ENCODE measurements at places on chromosomes 6 and 20.
A peak's percentile ranks its signal among the peaks of the same experiment; 100 is the strongest.

- H3K4me3 ChIP-seq: no peak overlapping the region
- no peak for DNase-seq
- no peaks in the 10 kb centered on the region for H3K36me3 ChIP-seq
- H3K27ac ChIP-seq: no peak overlapping the region
- H3K4me1 ChIP-seq: no peaks in the 10 kb centered on the region
Measured at GRCh38 chr6:149593408-149593807, 27.2 kb downstream of the GINM1 start.

DNA sequence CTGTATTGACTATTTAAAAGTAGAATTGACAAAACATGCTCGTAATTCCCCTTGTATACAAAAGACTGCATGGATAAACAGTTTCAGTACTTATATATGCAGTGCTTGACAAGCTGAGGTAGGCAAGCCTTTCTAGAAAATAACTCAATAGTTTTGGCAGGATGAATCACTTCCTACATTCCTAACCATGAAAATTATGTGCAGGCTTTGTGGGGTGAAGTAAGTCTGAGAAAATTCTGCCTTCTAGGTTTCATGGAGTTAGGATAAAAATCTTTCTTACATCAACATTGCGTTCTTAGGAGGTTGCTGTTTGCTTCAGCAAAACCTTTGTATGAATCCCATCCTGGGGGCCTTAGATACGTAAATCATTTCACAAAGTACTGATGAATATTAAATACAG lies 801.4 kb upstream of the EYS start:
- no peaks in the 10 kb centered on the region for H3K27me3 ChIP-seq
- H3K27ac ChIP-seq: no peak overlapping the region

DNA sequence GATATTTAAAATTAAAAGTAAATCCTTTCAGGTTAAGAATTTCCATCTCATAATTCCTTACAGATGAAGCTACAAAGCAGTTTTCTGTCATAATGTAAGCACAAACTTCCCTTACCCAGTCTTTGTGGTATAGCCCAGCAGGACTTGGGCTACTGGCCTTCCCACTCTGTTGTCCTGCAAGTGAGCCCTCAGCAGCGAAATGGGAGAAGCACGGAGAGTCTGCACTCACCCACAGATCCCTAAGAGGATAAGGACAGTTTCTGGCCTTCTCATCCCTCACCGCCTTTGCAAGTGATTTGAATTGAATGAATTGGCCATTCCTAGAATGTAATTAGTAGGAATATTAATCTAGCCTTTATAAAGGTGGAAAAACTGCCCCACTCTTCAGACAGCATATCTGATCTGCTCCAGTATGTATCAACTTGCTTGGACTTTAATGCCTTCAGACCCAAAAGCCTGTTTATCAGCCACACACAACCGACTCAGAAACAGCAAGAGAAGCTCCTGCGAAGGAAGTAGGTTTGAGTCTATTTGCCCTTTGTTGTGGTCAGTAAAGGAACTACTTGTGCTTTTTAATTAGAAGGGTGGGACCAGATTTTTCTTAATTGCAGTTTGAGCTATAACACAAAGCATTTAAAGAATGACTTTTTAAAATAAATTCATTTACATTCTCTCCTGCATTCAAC lies 29.9 kb upstream of the PRDM1 start:
- DNase-seq: no peak
- peak overlapping the region; percentile 16 for H3K27ac ChIP-seq
- H3K27me3 ChIP-seq: no peaks in the 10 kb centered on the region
- no peaks in the 10 kb centered on the region for H3K36me3 ChIP-seq
- H3K4me3 ChIP-seq: peak overlapping the region; percentile 76

- DNase-seq: no peak
- H3K4me1 ChIP-seq: no peaks in the 10 kb centered on the region
- peaks cover 35% of the 10 kb centered on the region for H3K27me3 ChIP-seq
- peaks cover 2% of the 10 kb centered on the region for H3K36me3 ChIP-seq
Measured at GRCh38 chr6:40706178-40706577, 119.0 kb upstream of the LRFN2 start.

- no peaks in the 10 kb centered on the region for H3K27me3 ChIP-seq
- peak overlapping the region; percentile 57 for H3K27ac ChIP-seq
- no peak for DNase-seq
- H3K4me1 ChIP-seq: peaks cover 20% of the 10 kb centered on the region
Measured at GRCh38 chr20:1371830-1372539, 20.9 kb downstream of the FKBP1A start.

- no peak overlapping the region for H3K27ac ChIP-seq
- H3K4me3 ChIP-seq: no peak overlapping the region
- no peak for DNase-seq
Measured at GRCh38 chr6:118353564-118353963, 194.5 kb upstream of the PLN start.

DNA sequence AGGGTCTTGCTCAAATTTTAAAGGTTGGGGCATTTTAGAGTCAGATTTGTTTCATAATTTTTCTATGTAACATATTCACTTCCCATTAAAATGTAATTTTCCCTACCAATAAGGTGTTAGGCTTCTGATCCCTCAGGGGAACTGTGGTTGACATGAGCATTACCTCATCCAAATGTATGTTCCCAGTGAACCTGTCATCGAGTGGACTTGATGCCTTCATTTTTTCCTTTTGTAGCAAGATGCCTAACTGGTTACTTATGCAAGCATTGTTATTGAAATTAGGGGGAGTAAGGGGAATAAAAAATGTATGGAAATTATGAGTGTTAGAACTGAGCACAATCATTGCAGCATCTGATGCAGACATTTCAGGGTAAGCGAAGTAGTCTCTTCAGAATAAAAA lies 360.5 kb downstream of the BCKDHB start:
- H3K27ac ChIP-seq: no peak overlapping the region
- no peak overlapping the region for H3K4me3 ChIP-seq
- no peaks in the 10 kb centered on the region for H3K36me3 ChIP-seq
- no peaks in the 10 kb centered on the region for H3K27me3 ChIP-seq
- no peaks in the 10 kb centered on the region for H3K4me1 ChIP-seq
- DNase-seq: no peak

DNA sequence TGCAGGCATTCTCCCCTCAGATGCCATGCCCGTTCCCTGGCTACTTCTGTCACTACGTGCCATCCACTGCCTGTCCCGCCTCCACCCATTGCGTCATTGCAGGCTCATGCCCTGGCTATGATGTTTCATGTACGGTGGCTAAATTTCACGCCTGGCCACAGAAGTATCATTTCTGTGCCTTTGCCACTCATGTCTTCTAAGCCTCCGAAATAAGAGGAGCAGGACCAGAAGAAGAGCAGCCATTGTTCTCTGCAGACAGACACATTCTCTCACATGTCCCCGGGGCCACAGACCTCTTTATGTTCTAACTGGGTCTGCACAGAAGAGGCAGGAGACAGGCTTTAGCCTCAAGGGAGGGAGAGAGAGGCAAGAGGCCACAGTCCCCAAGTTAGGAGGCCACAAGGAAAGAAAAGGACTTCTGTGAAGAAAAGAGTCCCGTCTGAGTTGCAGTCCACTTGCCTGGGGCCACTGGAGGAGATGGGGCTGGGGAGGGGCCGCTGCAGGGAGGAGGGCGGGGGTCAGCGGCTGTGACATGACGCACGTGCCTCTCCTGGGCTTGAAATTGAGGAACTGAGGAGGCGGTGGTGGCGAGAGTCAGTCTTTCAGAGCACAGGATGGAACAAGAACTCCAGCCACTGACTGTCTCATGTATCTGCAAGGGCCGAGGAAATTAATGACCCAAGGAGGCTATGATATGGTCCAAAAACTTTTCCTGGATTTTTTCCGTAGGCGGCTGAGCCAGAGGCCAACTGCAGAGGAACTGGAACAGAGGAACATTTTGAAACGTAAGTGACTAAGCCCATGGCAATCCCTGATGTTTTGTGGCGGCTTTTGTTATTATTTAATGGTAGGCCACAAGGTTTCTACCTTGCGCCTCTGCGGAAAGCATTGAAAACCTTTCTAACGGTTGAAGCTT lies 55.9 kb downstream of the TBC1D7 start:
- peak overlapping the region; percentile 57 for H3K27ac ChIP-seq
- DNase-seq: no peak
- peaks cover 3% of the 10 kb centered on the region for H3K36me3 ChIP-seq
- peaks cover 9% of the 10 kb centered on the region for H3K4me1 ChIP-seq
- peak overlapping the region; percentile 28 for H3K4me3 ChIP-seq
- peaks cover 6% of the 10 kb centered on the region for H3K27me3 ChIP-seq

- no peaks in the 10 kb centered on the region for H3K36me3 ChIP-seq
- H3K4me1 ChIP-seq: no peaks in the 10 kb centered on the region
- H3K4me3 ChIP-seq: no peak overlapping the region
- H3K27ac ChIP-seq: no peak overlapping the region
Measured at GRCh38 chr6:120384671-120385070, 949.6 kb downstream of the TBC1D32 start.

DNA sequence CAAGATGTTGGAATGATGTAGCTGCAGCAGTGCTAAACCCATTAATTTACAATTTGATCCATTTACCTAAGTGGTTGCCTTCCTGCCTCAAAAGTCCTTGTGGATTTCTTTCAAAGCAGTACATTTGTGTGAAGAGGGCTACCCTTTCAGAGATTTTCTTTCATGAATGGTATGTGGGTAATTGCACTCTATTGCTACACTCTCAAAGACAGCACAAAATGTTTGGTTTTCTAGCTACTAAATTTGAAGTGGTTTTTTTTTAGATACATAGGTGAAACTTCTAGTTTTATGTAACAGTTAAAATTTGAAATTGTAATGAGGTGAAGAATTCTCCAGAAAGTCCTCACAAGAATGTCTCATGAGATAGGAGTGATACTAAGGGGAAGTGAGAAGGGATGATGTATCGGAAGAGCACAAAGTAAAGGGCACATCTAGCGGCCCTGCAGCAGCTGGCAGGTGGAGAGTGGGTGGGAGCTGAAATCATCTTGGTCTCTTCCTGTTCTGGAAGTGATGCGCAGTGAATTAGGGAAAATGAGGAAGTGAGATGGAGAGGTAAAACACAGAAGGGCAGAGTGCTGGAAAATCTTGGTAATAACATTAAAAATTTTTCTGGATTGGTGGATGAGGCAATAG lies 236.8 kb upstream of the MAN1A1 start:
- H3K4me1 ChIP-seq: no peaks in the 10 kb centered on the region
- DNase-seq: no peak
- no peaks in the 10 kb centered on the region for H3K27me3 ChIP-seq
- no peak overlapping the region for H3K4me3 ChIP-seq
- H3K27ac ChIP-seq: no peak overlapping the region

DNA sequence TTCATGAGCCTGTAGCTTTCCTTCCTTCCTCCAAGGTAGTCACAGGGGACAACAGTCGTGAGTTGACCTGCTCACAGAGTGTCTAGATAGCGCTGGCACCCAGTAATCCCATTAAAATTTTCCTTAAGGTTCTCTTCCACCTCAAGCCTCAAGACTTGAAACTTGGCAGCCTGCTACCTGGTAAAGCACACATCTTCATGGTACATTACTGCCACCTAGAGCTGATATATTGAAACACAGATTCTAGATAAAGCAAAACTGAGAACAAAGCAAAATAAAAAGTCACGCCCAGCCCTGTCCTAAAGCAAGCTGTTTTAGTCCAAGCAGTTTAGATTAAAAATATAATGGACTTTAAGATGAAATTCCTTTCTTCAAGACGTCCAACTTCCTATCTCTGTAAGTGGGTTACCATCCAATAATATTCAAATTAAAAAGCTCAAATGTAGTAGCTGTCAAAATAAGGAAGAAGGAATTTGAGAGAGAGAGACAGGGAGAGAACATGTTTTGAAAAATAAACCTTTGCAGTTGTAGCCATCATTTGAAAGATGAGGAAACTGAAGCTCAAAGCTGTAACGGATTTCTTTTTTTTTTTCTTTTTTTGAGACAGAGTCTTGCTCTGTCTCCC lies 50.7 kb upstream of the CD83 start:
- DNase-seq: no peak
- H3K27me3 ChIP-seq: peaks cover 33% of the 10 kb centered on the region
- H3K27ac ChIP-seq: peak overlapping the region; percentile 9
- H3K36me3 ChIP-seq: peaks cover 3% of the 10 kb centered on the region
- H3K4me3 ChIP-seq: no peak overlapping the region

DNA sequence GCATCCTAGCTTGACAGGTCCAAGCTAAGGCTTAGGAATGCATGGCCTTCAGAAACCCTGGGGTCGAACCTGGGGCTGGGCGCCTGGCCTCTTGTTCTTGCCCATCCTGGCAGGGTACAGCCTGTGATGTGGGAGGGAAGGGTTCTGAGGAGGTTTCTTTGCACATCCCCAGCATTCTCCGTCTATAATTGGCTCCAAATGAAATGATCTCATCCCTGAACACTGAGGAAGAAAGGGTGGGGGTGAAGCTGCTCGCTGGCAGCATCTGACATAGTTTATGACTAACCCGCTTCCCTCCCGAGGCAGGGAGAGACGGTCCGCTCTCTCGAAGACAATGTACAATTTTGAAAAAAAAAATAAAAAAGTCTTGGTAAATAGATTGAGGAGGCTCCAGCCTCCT lies 67.1 kb upstream of the ZNFX1 start:
- no peak overlapping the region for H3K4me3 ChIP-seq
- no peak for DNase-seq
- peak overlapping the region; percentile 37 for H3K27ac ChIP-seq
- H3K4me1 ChIP-seq: peaks cover 9% of the 10 kb centered on the region
- H3K36me3 ChIP-seq: no peaks in the 10 kb centered on the region

DNA sequence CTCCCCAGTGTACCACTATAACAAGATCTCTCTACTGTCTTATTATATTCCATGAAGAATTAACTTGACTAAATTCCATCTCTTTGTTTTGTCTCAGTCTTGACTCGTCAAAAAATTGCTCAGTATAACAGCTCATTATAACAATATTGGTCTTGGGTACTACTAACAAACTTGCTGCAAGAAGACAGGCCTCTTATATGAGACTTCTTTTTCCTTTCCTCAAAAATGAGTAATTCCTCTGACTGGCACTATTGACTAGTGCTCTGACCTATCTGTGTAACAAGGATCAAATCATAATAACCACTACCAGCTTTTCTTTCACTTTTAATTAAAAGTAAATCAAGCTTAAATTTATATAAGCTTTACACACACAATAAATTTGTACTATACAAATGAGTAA lies 91.3 kb upstream of the THEMIS start:
- H3K4me3 ChIP-seq: no peak overlapping the region
- no peak overlapping the region for H3K27ac ChIP-seq
- peaks cover 4% of the 10 kb centered on the region for H3K4me1 ChIP-seq
- no peak for DNase-seq
- H3K27me3 ChIP-seq: no peaks in the 10 kb centered on the region

- peaks cover 65% of the 10 kb centered on the region for H3K4me1 ChIP-seq
- peaks cover 5% of the 10 kb centered on the region for H3K36me3 ChIP-seq
- H3K4me3 ChIP-seq: peak overlapping the region; percentile 92
- no peak for DNase-seq
Measured at GRCh38 chr6:158567152-158567551, 7.3 kb downstream of the TMEM181 start.

- no peaks in the 10 kb centered on the region for H3K36me3 ChIP-seq
- peak overlapping the region; percentile 77 for H3K27ac ChIP-seq
- H3K4me3 ChIP-seq: no peak overlapping the region
- DNase-seq: no peak
Measured at GRCh38 chr20:23161244-23161891, 75.2 kb upstream of the CD93 start.

DNA sequence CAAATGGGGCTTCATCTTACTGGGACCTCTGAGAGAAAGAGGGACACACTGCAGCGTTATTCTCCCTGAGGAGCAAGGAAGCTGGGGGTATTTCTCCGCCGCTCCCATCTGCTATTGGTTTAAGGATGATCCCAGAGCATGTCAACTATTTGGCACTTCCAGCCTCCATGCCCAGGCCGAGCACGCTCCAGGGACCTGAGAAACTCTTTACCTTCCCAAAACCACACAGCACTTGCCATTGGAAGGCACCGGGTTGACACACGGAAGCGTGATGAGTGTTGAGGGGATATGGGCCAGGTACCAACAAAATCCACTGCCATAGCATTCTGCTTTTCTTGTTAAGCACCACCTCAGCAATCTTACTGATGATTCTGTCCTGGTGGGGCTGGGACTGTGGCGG lies 92.4 kb upstream of the SLC24A3 start:
- no peak for DNase-seq
- H3K36me3 ChIP-seq: no peaks in the 10 kb centered on the region
- no peak overlapping the region for H3K4me3 ChIP-seq
- no peaks in the 10 kb centered on the region for H3K4me1 ChIP-seq
- no peak overlapping the region for H3K27ac ChIP-seq
